Right ventricle myocardium inferior (tissue), 1 donor: ENCODE measurements at places on chromosomes 12 and 14.

DNA sequence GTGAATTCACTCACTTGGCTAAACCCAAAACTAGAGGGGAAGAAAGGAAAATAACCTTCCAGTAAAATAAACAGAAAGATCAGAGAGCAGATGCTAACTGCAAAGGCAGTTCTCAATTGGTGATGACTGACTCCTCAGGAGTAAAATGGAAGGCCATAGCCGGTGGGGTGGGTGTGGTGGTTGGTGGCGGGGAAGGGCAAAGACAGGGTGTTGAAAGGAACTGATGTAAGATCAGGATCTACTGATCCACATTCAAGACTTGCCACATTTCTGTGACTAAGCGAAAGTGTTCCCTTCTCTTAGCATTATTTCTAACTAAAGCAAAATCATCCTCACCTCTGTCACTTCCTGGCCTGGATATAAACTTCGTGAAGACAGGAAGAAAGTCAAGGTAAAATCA, 26.3 kb upstream of the TC2N start:
- DNase-seq: no peak

GRCh38 chr12:15852383-15852782, 29.8 kb upstream of the STRAP start:
- no peak for DNase-seq

DNA sequence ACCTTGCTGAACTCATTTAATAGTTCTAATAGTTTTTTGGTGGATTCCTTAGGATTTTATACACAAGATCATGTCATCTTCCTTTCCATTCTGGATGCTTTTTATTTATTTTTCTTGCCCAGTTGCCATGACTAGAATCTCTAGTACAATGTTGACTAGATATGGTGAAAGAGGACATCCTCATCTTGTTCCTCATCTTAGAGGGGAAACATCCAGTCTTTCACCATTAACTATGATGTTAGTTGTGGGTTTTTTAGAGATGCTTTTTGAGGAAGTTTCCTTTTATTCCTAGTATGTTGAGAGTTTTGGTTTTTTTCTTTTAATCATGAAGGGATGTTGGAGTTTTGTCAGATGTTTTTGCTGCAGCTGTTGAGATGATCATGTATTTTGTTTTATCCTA, 8.7 kb downstream of the ANKRD13A start:
- DNase-seq: no peak

GRCh38 chr12:2492236-2492635, 302.5 kb upstream of the FKBP4 start:
- no peak for DNase-seq

DNA sequence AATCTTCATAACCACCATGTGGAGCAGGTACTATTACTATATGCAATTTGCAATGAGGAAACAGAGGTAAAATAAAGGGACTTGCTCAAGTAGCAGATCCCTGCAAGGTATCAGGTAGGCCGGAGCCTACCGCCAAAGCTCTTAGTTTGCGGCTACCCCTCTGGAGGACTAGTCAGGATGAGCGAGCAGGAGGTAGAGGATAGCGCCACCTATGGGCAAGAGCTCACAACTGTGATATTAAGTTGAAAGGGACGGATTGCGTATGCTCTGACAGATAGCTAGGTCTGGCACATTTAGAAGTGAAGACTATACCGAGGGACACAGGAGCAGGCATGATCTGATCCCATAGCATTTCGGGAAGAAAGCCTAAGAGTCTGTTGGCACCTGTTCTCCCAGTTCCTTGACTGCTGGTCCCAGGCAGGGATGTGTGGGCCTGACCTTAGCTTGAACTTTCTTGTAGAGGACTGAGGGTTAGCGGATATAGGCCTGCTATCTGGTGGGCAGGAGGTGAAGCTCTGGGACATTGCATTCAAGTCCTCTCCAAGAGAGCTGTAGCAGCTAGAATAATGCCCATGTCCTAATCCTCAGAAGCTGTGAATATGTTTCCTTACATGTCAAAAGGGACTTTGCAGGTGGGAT, 48.0 kb downstream of the SLC17A8 start:
- DNase-seq: no peak

- DNase-seq: no peak
Measured at GRCh38 chr14:33917661-33918060, 33.2 kb downstream of the EGLN3 start.

DNA sequence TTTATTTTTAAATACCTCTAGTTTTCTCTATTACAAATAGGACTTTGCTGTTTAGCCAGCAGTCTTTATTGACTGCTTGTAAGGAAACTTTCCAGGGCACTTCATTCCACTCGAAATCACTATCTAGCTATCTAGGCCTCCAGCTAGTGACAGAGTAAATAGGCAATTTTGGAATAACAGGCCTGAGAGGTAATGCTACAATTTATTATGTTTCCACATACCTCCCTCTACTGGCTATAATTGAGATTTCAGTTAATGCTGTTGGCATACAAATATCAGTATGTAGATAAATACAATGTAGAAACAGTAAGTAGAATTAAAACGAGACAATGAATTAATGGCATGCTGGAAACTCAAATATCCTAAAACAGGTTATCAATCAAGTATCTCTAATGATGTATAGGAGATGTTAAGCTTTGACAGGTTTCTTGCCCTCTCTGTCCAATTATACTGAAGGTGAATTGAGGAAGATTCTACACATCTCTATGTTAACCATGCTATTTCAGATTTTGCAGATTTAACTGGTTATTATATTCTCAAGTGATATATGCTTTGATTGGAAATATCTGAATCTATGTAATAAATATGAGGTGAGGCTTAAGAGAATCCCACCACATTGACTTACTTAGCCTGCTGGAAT, 7.2 kb downstream of the DTD2 start:
- no peak for DNase-seq
